ENCODE measurements at places on chromosomes 3 and 15.

- DNase-seq: no peak
Measured at GRCh38 chr15:42106288-42106687, 11.9 kb upstream of the PLA2G4D start.

GRCh38 chr3:146542978-146543377, 1.4 kb downstream of the PLSCR1 start:
- no peak for DNase-seq

DNA sequence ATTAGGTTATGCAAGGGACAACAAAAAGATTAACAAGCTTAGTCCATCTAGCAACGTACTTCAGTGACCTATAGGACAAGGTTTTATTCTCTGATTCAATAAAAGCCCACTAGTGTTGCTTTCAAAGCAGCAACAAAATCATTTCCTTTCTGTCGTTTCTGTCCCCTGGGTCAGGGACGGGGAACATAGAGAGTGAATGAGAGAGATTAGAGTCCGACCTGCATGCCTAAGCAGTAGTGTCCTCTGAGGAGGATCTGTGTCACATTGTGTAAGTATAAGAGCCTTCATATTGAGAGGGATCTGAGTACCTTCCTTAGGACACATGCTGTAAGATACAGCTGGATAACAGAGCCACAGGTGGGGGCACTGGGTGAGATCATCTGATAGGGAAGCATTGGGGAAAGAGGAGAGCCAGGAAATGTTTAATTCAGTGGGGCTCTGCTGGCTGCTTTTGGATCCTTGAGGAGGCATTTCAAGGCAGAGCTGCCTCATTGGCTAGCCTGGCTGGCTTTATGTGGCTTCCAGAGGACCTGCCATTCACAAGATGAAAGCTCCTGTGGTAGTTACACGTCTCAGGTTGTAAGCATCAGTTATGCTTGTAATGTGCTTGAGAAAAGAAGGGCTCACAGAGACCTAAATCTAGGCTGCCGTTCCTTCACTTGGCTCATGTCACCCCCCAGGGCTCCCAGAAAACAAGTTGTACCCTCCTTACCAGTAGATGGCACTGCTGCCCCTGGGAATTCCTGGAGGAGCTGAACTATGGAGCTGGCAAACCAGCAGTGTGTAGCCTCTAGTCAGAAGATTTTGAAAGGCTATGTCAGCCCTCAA, 2.7 kb downstream of the TMEM108 start:
- DNase-seq: no peak

GRCh38 chr3:12395349-12396012, 88.8 kb upstream of the TSEN2 start:
- DNase-seq: no peak

DNA sequence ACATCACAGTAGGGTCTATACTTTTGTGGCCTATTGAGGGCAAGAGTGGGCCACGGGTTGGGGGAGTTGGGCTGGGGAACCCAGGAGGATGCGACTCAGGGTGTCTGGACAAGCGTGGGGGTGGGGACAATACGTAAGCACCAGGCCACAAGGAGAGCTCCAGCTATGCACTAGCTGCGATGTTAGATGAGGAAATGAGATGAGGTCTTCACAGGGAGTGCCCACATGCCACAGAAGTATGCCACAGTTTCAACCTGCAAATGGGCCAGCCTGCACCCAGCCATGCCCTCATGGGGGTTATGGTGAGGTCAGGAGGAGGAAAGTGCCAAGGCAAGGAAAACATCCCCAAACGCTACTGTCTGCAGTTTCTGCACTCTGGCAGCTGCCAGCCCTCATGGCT, 30.5 kb downstream of the CACNA2D2 start:
- DNase-seq: no peak

- DNase-seq: no peak
Measured at GRCh38 chr3:356952-357351, 160.4 kb downstream of the CHL1 start.

DNA sequence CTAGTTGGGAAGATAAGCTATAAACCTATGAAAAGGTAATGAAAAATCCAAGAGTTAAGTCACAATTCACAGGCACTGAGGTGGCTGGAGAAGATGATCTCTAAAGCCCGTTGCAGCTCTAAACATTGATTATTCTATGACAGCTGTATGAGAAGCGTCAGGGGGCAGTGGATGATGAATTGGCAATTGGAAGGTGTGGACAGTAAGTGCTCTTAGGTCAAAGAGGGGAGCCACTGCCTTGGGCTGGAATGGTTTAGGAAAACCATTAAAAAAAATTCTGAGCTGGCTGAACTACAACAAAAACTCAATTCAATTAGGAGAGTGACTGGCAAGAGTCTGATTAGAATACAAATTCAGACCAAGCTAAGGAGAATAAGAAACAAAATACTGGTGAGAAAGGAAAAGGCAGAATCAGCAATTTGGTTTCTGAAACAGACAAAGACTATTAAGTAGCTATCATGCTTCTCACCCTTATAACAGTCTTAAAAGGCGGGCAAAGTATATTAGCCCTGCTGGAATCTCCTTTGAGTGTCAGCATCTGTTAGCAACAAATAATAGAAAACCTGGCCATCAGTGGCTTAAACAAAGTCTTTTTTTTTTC, 8.8 kb upstream of the NMD3 start:
- DNase-seq: no peak

GRCh38 chr15:36886191-36886590, 214.2 kb downstream of the MEIS2 start:
- DNase-seq: no peak

DNA sequence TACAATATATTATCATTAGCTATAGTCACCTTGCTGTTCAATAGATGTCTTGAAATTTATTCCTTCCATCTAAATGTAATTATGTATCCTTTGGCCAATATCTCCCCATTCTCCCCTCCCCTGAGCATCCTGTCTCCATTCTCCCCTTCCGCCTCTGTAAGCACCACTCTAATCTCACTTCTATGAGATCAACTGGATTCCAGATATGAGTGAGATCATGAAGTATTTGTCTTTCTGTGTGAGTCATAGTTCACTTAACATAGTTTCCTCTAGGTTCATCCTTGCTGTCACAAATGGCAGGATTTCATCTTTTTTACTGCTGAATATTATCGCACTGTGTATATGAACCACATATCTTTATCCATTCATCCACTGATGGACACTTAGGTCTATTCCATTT, 148.8 kb upstream of the NDN start:
- DNase-seq: no peak

GRCh38 chr3:140505876-140506275, 172.0 kb upstream of the TRIM42 start:
- no peak for DNase-seq

GRCh38 chr3:31079689-31080088, 185.2 kb upstream of the GADL1 start:
- DNase-seq: no peak

GRCh38 chr3:187136337-187136736, 3.0 kb downstream of the RPL39L start:
- DNase-seq: no peak

- DNase-seq: peak; percentile 51
Measured at GRCh38 chr3:149479621-149480325, 5.3 kb downstream of the TM4SF4 start.

DNA sequence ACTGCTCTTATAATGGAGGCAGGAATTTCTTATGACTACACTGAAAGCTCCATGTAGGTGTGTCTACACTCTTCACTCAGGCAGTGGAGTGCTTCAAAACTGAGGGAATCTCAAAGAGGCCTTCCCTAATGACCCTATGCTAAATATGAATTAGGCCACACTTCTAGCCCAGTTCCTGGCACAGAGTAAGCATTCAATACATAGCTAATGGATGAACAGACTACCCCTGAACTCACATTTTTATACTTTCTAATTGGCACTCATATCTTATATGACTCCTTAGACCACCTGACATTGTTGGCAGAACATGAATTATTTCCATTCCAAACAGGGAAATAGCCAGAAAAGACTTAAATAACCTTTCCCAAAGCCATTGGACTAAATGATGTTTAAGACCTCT, 3.4 kb downstream of the RARRES1 start:
- no peak for DNase-seq

DNA sequence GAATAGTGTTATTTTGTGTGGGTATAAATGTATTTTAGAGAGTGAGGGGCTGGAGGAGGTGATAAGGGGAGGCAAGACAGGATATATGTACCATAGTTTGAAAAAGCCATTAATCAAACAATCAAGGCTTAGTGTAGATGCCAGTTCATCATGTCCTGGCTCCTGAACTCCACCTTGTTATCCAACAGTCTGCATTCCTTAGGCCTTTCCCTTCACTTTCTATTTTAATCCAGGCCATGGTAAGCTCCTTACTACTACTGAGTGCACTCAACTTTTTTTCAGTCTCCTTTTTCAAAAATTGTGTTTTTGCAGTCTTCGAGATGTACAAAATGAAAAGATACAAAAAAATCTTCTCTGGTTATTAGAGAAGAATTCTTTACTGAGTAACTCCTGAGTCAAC, 700.5 kb upstream of the NAALADL2 start:
- DNase-seq: no peak

GRCh38 chr15:57762302-57762701, 55.8 kb downstream of the POLR2M start:
- no peak for DNase-seq

GRCh38 chr3:96900031-96900430, 85.6 kb downstream of the EPHA6 start:
- DNase-seq: no peak

GRCh38 chr3:48299746-48300712, 33.4 kb downstream of the SPINK8 start:
- peak; percentile 61 for DNase-seq

DNA sequence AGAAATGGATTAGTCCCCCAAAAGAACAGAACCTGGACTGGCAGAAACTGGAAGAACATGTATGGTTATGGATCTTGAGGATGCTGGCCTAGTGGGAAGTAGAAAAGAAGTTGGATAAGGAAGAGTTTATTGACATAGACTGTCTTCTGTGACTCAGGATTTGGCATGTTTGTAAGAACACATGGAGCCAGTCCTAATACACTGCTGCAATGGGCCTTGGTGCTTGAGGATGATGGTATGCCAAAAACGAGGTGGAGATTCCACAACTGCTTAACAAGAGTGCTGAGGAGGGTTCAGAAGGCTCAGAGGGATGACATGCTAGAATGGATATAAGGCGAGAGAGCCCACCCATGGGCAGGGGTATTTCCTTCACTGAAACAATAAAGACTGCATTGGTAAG, 22.4 kb downstream of the LZTFL1 start:
- no peak for DNase-seq

DNA sequence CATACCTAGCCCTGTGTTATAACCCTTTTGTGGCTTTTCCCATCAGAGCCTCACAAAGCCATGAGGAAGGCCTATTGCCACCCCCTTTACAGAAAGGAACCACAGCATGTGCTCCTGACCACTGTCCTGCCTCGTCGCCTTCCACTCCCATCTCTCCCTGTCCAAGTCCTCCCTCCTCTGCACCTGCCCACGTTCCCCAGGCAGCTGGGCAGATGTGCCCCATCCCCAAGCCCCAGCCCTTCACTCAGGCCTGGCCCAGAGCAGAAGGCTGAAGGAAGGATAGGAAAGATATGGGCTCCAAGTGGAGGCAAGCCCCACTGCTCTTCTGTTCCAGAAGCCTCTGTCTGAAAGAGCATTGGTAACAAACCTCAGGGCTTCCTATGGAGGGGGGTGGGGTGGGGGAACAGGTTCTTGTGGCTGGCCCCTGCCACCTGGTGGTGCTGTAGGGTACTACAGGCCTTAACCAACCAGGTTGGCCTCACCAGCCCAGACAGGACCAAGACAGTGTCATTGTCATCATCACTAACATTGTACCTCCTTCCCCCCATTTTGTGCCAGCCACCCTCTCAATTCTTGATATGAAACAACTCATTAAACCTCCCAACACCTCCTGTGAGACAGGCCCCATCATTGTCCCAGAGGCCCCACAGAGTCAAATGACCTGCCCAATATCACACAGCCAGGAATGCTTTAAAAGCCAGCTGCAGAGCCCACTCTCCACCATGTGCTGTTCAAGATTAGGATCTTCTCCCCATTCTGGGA, 10.0 kb downstream of the POC1A start:
- peak; percentile 77 for DNase-seq

DNA sequence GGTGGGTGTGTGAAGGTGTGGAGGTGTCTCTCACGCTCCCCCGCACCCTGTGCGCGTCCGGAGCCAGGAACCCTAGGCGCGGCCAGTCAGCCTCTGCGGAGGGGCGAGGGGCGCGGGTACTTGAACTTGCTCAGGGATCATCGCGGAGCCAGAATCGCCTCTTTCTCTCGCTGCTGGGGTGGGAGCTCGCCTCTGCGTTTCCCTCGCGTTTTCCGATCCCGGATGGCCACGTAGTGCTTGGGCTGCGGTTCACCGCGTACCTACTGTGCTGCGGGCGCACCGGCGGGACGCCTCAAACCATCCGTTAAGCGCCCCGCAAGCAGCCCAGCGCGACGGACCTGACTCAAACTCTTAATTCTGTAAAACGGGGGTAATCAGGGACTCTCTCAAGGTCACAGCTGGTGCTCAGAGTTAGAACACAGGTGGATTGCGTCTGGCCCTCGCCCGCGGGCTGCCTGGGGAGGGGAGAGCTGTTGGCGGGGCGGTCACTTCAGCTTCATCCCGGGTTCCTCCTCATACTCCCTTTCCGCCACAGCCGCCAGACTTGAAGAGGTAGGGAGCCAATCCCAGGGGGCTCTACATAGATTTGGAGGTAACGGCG, 686 bp downstream of the MYRIP start:
- DNase-seq: no peak

DNA sequence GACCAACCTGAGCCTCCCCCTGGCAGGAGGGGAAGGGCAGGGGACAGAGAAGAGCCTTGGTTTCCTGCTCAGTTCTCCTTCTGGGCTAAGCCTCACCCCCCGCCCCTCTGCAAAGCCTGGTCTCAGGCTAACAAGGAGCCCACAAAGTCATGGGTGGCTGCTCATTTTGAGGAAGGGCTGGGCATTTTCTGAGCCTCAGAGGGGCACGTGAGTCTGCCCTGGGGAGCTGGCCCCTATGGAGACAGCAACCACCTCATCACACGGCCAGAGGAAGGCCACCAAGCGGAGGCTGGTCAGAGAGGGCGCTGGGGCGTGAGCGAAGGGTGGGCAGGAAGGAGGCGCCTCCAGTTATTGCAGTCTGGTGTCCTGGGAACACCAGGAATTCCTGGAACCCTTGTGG, 18.7 kb downstream of the ABTB1 start:
- no peak for DNase-seq

DNA sequence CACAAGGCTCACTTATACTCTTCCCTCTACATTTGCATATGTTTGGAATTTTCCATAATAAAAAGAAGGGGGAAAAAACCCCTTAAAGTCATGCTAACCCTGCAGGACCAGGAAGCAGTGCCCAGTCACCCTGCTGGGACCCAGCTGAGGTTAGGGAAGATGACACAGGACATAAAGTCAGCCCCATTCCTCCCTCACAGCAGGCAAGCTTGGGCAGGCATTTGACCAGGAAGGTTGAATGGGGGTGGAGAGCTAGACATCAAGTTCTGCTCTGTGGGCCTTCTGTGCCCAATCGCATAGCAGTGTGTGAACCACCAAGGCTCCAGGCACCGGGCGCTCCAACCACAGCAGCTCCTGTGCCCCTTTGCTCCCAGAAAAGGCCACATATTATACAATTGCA, 7.1 kb upstream of the HDAC11 start:
- DNase-seq: no peak

All from CMK (cell line).